ENCODE measurements at places on chromosomes 5 and 9. TPM values are rescaled to one million over a fixed set of nuclear protein-coding genes. Genes with fewer than 3 reads are reported as not detected.

Gene PCDHGA4
- total RNA-seq: 7.7 TPM

Gene RORB
- 1.8 TPM for total RNA-seq

Gene KCNMB1
- 0.20 TPM for total RNA-seq

Gene CCDC127
- total RNA-seq: 4.4 TPM

DNA sequence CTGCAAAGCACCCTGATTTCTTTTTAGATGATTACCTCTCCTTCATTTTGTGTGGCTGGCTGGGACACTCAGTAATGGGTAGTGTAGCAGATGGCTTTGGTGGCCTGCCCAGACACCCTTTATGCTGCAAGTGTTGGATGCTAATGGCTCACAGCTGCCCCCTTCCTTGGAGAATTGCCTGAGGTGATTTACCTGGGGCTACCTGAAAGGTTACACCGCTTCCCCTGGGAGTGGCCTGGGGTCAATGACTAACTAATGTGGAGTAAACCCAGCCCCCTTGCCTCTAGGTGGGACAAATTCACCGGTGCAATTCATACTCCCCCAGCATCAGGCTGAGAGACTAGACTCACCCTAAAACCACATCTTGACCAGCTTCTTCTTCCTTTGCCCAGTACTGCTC lies 23.5 kb upstream of the HAND1 start:
- H3K4me3 ChIP-seq: no peak overlapping the region
- no peaks in the 10 kb centered on the region for H3K4me1 ChIP-seq
- no peaks in the 10 kb centered on the region for H3K36me3 ChIP-seq
- no peaks in the 10 kb centered on the region for H3K27me3 ChIP-seq
- H3K27ac ChIP-seq: no peak overlapping the region

DNA sequence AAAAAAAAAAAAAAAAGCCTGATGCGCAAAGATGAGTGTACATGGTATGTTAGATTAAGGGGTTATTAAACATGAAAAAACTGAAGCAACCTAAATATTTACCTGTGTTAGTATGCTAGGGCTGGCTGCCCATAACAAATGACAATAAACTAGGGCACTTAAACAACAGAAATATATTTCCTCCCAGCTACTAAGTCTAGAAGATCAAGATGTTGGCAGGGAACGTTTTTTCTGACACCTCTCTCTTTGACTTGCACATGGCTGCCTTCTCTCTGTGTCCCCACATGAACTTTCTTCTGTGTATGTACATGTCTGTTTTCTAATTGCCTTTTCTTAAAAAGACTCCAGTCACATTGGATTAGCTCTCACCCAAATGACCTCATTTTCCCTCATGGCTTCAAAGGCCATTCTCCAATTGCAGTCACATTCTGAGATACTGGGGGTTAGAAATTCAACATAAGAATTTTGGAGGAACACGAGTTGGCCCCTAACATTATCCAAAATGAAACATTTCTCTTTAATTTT lies 694.5 kb downstream of the CDH9 start:
- no peaks in the 10 kb centered on the region for H3K4me1 ChIP-seq
- no peaks in the 10 kb centered on the region for H3K36me3 ChIP-seq
- no peak overlapping the region for H3K27ac ChIP-seq
- no peak for DNase-seq
- no peaks in the 10 kb centered on the region for H3K27me3 ChIP-seq
